ENCODE measurements at places on chromosomes 5 and 9.

DNA sequence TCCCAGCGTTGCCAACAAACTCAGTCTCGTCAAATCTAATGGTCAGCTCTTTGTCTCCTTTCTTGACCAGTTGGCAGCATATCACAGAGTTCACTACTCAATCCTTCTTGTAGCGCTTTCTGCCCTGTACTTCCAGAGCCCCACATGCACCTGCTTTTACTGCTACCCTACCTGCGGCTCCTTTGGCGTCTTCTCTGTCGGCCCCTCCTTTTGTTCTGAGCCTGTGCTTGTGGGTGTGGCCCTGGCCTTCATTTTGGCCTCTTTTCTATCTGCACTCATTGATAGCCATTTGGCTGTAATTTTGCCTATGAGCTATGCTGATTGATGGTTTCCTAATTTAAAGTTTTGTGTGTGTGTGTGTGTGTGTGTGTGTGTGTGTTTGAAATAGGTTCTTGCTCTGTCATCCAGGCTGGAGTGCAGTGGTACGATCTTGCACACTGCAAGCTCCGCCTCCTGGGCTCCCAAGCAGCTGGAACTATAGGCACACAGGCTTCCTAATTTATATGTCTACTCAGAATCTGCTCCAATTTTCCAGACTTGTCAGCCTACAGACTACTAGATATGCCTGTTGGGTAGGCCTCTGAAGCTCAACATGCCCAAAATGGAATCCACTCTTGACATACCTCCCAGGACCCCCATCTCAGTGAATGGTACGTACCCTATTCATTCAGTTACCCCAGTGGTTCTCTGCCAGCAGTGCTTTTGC lies 32.3 kb downstream of the ARPC5L start:
- DNase-seq = no peak

GRCh38 chr9:116706310-116707290 lies 19.5 kb downstream of the TRIM32 start:
- DNase-seq = no peak

GRCh38 chr5:133220851-133221674 lies 169.2 kb downstream of the HSPA4 start:
- DNase-seq = no peak

DNA sequence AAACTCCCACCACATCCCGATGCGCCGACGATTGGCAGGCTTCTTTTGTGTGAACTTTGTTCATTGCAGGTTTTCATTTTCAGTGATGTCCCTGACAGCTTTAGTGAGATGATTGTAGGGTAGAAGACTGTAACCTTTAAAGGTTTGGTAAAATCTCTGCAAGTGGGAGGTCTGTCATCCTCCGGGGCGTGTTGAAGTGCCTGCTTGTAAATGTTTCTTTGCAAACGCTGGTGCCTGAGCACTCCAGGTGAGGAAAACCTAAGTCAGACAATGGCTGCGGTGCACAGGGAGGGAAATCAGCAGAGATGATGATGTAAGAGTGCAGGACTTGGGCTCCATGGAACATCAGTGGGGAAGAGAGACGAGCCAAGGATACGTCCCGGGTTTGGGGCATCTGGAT lies 228.1 kb downstream of the DRD1 start:
- DNase-seq = no peak

- no peak for DNase-seq
These were observed 131.5 kb downstream of the ADAMTS19 start for GRCh38 chr5:129591508-129592160.

DNA sequence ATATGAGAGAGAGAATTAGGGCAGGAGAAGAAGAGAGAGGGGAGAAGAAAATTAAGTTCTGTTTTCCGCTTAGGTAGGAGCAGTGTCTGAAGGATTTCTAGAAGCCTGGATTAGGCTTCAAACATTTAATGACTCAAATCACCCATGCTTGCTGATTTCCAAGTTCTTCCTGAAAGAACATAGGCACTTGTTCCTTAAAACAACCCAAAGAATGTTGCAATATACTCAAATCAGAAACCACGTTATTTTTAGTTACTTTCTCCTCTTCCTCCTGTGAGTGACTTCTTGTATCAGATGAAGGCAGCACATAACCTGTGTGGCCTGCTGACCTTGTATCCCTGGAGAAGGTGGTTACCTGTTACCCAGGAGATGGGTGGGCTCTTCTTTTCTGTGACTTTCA lies 351.5 kb upstream of the KLF4 start:
- peak; percentile 26 for DNase-seq

GRCh38 chr9:121950441-121950840 lies 142.7 kb downstream of the TTLL11 start:
- DNase-seq = no peak

DNA sequence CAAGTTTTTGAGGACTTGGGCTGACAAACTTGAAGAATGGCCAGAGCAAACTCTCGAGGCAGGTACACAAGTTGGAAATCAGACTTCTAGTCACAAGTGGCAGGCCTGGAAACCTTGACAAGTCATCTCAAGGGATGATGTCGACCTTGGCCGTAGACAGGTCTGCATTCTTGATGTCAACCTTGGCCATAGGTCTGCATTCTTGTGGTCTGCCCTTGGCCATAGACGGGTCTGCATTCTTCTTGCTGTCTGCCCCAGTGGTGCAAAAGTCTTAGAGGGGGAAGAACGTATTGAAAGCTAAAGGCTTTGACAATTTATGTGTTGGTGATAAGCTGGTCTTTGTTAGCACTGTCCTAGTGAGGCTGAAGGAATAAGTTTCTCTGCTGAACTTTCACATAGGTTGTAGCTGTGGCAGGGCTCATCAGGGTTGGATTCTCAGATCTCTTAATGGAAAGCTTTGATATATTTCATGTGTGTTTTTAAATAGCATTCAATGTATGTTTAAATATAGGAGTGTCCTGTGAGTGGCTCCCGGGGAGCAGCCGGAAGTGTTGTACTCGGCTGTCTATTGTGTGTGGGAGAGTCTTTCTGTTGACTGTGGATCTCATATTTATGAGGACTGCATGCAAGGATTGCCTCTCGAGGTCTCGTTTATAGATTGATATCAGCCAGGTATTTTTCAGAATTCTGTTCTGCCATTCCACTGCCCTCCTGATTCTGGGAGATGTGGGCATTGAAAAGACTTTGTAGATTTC lies 27.0 kb downstream of the SUB1 start:
- DNase-seq = no peak

DNA sequence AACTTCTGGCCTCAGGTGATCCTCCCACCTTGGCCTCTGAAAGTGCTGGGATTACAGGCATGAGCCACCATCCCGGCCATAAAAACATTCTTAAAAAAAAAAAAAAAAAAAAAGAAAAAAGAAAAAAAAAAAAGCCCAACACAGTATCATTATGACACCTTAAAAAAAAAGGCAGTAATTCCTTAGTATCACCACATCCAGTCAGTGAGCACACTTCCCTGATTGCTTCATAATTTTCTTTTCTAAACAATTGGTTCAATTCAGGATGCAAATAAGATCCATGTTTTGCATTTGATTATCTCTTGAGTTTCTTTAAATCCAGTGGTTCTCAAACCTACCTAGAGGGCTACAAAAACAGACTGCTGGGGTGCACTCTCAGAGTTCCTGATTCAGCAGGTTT lies 182.5 kb downstream of the CDK5RAP2 start:
- DNase-seq = no peak

DNA sequence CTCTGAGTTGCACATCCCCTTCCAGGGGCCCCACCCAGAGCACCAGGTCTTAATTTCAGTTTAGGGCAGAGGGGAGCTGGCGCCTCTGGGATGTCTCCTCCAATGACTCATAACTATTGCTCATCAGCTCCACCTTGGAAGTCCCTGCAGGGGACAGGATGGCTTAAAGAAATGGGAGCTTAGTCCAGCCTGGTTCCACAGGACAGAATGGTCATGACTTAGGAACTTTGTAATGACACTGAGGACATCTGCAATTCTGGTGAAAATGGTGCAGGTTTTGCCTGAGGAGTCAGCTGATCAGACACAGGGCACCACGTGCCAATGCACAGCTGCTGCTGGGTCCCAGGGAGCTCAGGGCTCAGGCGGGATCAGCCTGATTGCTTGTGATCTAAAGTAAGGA lies 16.4 kb upstream of the PPP1R26 start:
- DNase-seq = no peak

- no peak for DNase-seq
These were observed 110.5 kb downstream of the PHF2 start for GRCh38 chr9:93686880-93687236.

- no peak for DNase-seq
These were observed 2029.0 kb upstream of the WWC1 start for GRCh38 chr5:166262395-166262794.

DNA sequence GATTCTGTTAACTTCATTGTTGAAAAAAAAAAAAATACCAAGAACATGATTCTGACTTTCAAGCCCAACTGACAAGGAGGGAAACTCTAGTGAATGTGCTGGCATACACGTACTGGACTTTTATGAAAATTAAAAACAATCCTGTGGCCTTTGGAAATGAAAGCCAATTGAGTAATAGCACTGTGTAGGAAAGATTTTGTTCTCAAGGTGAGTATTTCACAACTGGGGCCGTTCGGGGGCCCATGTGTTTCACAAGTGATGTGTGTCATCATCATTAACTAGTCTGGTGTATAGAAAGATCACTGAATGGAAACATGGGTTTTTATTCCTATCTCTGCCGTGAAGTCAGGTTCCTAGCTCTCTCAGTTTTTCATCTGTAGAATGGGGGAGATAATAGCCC lies 605.0 kb upstream of the CLINT1 start:
- DNase-seq = no peak

GRCh38 chr9:80952363-80952922 lies 736.9 kb downstream of the TLE1 start:
- no peak for DNase-seq

DNA sequence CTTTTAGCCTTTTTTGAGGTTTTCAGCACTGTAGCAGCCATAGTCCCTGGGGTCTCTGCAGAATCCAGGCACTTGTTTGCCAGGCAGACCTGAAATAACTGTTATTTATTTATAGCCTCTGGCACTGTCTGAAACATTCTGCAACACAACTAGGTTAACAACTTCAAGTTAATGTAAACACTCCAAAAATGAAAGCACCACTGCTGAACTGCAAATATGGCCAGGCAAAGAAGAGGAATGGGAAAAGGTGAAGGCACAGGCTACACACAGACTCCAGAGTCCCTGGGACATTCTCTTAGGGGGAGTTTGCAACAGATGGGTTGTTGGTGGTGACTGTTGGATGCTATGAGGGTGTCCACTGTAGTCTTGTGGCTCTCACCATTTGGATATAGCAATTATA lies 369.0 kb downstream of the MAT2B start:
- DNase-seq = no peak

GRCh38 chr9:39588500-39589137 lies 233.2 kb downstream of the SPATA31A1 start:
- DNase-seq = no peak

GRCh38 chr5:151463137-151464029 lies 16.0 kb downstream of the SLC36A1 start:
- DNase-seq = no peak

- no peak for DNase-seq
These were observed 15.2 kb downstream of the TNIP1 start for GRCh38 chr5:151065609-151066008.

- DNase-seq = no peak
These were observed 60.0 kb downstream of the PRRC1 start for GRCh38 chr5:127577458-127577857.

DNA sequence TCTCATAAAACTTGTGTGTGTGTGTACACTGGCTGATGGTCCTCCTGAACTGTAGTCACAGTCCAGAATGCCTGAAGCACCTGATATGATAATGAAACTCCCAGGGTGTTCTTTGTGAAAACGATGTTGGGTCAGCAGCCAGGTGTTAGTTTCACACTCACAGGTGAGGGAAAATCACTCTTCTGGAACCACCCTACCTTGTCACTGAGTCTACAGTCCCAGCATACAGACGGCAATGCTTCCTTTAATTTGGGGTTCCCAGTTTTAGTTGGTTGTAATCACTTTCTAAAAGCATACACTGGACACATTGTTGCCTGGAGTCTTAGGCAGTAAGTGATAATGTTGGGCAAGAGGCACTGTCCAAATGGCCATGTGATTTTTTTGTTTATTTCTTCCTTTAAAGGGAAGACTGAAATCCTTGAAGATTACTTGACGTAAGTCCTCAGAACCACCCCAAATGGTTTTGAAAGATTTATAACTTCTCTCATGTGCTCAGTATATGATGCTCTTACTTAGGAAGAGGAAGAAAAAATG lies 18.2 kb upstream of the MGAT1 start:
- no peak for DNase-seq

DNA sequence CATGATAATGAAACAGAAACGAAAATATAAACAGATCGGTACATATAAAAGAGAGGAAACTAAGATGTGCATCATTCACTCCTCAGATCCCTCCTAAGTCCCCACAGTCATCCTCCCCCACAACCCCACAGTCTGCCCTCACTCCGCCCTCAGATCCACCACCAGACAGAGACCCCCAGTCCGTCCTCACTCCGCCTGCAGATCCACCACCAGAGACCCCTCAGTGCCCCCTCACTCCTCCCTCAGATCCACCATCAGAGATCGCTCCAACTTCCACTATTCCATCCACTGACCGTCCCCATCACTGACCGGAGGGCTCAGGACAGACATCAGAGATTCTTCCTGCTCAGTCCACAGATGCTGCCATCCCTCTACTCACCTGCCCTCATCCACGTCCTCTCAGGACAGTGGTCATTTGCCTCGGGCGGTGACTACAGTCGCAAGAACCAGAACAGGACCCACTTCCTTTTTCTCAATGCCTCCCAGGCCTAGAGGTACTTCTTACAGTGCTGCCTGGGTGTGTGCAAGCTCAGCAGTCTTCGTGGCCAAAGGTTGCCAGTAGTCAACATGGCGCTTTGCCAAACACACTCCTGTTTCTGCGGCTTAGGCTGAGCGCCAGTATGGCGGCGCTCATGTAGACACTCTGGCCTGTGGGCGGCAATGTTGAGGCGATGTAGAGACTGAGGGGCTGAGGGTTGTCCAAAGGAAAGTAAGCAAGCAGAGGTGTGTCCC lies 8.3 kb upstream of the SPATA31C1 start:
- no peak for DNase-seq

GRCh38 chr5:134874831-134875655 lies 872 bp downstream of the TXNDC15 start:
- peak; percentile 29 for DNase-seq

DNA sequence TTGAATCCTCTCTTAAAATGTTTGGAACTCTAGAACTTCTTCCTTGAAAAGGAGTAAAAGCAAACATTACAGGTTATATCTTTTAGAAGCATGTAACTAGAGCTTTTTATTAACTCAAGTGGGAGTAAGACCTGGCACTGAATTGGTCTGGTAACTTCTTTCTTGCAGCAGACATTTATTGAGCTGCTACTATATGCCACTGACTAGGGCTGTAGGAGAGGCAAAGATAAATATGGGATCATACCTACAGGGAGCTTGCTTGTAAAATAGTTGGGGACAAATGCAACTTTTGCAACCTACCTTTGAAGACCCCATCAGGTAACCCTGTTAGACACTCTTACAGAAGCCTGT lies 231.9 kb upstream of the TUT7 start:
- DNase-seq = no peak

DNA sequence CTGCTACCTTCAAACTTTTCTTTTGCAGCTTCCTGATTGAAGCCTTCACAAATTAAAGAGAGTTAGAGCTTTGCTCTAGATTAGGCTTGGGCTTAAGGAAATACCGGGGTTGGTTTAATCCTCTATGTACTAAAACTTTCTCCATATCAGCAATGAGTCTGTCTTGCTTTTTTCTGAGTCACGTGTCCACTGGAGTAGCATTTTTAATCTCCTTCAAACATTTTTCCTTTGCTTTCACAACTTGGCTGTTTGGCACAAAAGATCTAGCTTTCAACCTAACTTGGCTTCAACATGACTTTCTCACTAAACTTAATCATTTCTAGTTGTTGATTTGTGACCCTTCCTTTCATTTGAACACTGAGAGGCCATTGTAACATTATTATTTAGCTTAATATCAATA lies 261.6 kb downstream of the PLK2 start:
- no peak for DNase-seq
